NCI-H2107 (cell line): ENCODE measurements at places on chromosomes 1 and 21.

DNA sequence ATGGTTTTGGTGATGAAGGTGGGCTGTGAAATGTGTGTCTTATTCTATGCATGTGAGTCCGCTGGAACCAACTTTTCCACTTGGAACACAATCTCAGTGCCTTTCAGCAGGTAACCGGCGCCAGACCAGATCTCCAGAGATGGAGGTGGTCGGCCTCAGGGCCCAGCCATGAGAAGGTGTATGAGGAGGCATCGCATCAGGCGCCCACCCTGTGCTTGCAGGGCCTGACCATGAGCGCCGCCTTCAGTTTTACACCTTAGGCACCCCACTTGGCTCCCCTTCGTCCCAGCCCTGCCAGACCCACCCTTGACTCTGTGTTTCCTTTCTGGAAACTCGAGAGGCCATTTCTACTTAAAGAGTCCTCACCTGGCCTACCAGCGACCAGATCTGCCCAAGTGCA is 48.6 kb upstream of the ATF3 start:
- no peak for DNase-seq

DNA sequence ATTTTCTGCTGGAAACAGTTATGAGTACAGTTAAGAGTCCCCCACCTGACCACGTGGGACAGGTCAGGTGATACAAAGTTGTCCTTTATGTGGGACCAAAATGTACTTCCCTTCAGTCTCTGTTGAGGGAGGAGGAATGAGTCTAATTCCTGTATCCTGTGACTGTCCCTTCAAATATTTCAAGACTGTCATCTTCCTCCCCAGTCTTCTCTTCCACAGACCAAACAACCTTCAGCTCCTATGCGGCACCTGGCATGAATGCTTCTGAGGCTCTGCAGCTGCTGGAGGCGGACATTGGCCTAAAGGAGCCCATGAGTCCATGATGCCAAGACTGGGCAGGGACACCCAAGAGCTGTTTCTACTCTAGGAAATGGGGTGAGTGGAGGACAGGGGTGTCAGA is 72.1 kb upstream of the SIM2 start:
- DNase-seq = no peak

GRCh38 chr1:169137357-169137756 is 30.9 kb downstream of the ATP1B1 start:
- DNase-seq = no peak

DNA sequence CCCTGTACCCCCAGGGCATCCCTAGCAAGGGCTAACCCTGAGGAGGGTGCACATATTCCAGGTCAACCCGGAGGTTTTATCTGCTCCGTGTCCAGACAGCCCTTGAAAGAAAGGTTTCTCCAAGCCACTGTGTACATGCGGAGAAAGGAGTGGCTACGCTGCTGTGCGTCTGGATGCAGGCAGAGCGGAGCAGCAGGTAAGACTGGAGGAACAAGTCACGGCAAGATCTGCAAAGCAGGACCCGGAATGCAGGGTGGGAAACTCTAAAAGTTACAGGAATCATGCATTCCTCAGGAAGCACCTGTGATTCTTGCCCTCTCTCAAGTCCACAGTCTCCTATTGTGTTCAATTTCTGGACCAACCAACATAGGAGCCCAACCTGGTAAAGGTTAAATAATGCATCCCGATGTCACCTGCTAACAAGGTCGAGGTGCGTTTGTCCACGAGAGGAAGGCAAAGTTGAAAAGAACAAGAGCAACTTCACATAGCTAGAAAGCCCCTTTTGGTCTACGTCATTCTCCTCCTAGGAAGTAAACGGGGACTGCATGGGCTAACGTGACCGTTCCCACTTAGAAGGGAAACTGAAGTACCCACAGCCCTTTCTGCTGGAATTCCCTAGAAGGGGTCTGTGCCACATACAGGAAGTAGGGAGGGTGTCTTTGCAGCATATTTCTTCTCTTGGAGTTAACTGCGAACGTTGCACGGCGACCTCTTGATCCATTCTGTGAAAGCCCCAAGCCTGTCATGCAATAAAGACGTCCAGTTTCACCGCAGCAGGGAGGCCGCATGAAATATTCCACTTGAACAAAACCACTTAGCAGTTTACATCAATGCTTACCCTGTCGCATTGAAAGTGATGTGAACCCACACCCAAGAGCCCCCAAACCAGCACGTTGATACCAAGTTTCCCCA is 5.8 kb downstream of the TIAM1 start:
- no peak for DNase-seq
